ENCODE measurements at places on chromosomes 1 and 21. TPM values are rescaled to one million over a fixed set of nuclear protein-coding genes. Genes with fewer than 3 reads are reported as not detected.

- H3K4me1 ChIP-seq, result peaks cover 43% of the 10 kb centered on the region
- no peak for DNase-seq
- H3K27ac ChIP-seq, result peak overlapping the region; percentile 4
Measured at GRCh38 chr1:224507771-224508523, 73.3 kb upstream of the WDR26 start.

DNA sequence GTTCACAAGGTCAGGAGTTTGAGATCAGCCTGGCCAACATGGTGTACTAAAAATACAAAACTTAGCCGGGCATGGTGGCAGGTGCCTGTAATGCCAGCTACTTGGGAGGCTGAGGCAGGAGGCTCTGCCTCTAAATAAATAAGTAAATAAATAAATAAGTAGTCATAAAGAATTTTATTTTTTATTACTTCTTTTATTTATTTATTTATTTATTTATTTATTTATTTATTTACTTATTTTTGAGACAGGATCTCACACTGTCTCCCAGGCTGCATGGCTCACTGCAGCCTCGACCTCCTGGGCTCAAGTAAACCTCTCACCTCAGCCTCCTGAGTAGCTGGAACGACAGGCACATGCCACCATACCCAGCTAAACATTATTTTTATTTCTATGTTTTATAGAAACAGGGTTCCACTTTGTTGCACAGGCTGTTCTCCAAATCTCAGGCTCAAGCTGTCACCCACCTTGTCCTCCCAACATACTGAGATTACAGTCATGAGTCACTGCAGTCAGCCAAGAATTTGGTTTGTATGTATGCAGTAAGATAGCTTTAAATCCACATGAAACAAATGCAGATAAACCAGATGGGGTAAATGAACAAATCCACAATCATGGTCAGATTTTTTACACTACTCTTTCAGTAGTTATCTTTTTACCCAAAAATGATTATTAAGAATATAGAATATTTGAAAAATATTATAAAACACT is 523.3 kb upstream of the RGS18 start:
- H3K27me3 ChIP-seq, result no peaks in the 10 kb centered on the region
- H3K27ac ChIP-seq, result no peak overlapping the region
- peak; percentile 5 for DNase-seq
- no peak overlapping the region for H3K4me3 ChIP-seq
- H3K4me1 ChIP-seq, result no peaks in the 10 kb centered on the region

- no peak overlapping the region for H3K4me3 ChIP-seq
- H3K36me3 ChIP-seq, result no peaks in the 10 kb centered on the region
- H3K27me3 ChIP-seq, result no peaks in the 10 kb centered on the region
- no peak for DNase-seq
- peaks cover 7% of the 10 kb centered on the region for H3K4me1 ChIP-seq
Measured at GRCh38 chr1:2583331-2583791, 3.2 kb upstream of the PRXL2B start.

GRCh38 chr1:229192031-229192430 is 78.9 kb upstream of the RAB4A start:
- no peak overlapping the region for H3K4me3 ChIP-seq
- no peaks in the 10 kb centered on the region for H3K4me1 ChIP-seq
- H3K36me3 ChIP-seq, result no peaks in the 10 kb centered on the region
- no peak overlapping the region for H3K27ac ChIP-seq
- H3K27me3 ChIP-seq, result no peaks in the 10 kb centered on the region
- DNase-seq, result no peak

GRCh38 chr1:92831368-92831761 is 475 bp upstream of the RPL5 start:
- H3K4me1 ChIP-seq, result peaks cover 20% of the 10 kb centered on the region
- DNase-seq, result no peak
- no peaks in the 10 kb centered on the region for H3K27me3 ChIP-seq
- H3K4me3 ChIP-seq, result peak overlapping the region; percentile 94
- peak overlapping the region; percentile 95 for H3K27ac ChIP-seq

- no peak for DNase-seq
- no peaks in the 10 kb centered on the region for H3K27me3 ChIP-seq
- H3K27ac ChIP-seq, result no peak overlapping the region
Measured at GRCh38 chr1:211683396-211684297, 8.2 kb upstream of the NEK2 start.

DNA sequence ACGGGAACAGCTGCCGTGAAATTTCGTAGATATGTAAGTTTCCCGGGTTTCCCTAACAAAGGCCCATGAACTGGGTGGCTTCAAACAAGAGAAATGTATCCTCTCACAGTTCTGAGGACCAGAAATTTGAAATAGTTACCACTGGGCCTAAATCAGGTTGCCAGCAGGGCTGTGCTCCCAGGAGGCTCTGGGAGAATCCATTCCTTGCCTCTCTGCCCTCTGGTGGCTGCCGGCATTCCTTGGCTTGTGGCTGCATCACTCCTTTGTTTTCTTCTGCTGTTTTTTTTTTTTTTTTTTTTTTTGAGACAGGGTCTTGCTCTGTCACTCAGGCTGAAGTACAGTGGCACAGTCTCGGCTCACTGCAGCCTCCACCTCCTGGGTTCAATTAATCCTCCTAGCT is 23.7 kb downstream of the UMODL1 start:
- no peak overlapping the region for H3K27ac ChIP-seq
- DNase-seq, result no peak
- H3K4me1 ChIP-seq, result peaks cover 11% of the 10 kb centered on the region
- H3K4me3 ChIP-seq, result no peak overlapping the region

DNA sequence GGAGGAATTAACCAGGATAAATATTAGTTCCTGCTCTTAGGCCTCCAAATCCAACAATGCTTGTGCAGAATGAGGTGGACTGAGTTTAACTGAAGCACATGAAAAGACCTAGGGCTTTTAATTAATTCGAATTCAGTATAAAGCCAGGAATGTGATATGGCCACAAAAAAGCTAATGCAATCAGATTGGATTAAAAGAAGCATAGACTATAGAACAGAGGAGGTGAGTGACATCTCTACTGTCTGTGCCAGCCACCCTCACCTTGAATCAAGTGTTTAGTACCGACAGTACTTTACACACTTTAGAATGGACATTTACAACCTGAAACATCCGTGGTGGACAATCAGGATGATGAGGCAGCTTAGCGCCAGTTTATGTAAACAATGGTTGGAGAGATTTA is 62.1 kb downstream of the CNIH3 start:
- H3K27ac ChIP-seq, result no peak overlapping the region
- H3K4me3 ChIP-seq, result no peak overlapping the region
- peaks cover 3% of the 10 kb centered on the region for H3K27me3 ChIP-seq
- H3K36me3 ChIP-seq, result no peaks in the 10 kb centered on the region

DNA sequence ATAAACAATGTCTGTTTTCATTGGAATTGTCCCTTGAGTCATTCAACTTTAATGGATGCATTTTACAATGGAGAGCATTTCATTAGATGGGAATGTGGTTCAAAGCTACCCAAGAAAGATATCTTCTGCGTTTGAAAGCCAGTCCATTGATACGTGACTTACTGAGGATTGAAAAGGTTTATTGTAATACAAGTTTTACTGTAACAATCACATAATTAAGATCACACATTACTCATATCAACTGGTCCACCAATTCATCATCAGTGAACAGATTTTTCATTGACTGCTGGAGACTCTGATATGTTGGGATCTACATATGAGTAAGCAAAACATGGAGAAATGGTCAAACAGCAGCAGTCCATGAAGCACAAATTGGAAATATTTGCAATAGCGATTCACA is 32.8 kb downstream of the KRTAP24-1 start:
- H3K36me3 ChIP-seq, result no peaks in the 10 kb centered on the region
- H3K4me1 ChIP-seq, result no peaks in the 10 kb centered on the region
- DNase-seq, result no peak
- no peak overlapping the region for H3K27ac ChIP-seq
- peaks cover 4% of the 10 kb centered on the region for H3K27me3 ChIP-seq
- no peak overlapping the region for H3K4me3 ChIP-seq

DNA sequence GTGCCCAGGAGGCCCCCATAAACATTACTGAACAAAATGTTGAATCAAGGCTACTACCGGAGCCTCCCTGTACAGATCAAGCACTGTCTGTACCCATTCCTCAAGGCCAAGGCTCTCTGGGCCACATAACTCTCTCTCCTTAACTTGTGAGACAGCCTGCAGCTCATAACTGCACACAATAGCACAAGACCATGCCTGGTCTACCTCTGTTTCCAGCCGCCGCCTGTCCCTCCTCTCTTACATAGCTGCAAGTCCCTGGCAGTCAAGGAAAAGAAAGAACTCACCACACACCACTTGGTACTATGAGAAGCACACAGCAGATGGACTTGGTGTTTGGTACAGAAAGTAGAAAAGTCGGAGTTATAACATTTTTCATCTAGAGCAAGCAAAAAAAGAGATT is 91.1 kb downstream of the SSBP3 start:
- no peaks in the 10 kb centered on the region for H3K36me3 ChIP-seq
- H3K4me3 ChIP-seq, result no peak overlapping the region
- no peak overlapping the region for H3K27ac ChIP-seq
- H3K4me1 ChIP-seq, result no peaks in the 10 kb centered on the region

DNA sequence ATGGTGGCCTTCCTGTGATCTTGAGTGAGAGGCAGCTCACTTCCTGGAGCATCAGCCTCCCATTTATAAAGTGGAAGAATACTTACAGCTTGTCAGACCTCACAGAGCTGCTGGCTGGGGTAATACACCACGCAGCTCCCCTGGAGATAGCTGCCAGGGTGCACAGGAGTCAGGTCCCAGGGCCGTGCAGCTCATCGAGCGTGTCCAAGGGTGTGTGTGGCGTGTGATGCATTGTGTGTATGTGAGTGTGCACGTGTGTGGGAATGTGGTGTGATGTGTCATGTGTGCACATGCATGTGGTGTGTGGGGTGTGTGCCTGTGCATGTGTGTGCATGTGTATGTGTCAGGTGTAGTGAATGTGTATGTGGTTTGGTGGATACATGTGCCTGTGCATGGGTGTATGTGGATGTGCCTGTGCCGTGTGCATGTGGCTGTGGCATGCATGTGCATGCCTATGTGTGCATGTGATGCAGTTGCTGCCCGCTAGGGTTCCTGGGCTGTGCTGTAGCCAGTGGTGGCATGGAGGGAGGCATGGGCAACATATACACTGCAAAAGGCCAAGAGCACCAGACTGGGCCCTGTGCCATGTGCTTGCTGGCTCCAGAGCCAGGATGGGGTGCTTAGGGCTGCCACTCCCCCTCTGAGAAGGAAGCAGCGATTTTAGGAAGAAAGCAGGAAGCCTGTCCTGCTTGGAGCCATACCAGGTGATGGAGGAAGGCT is 24.6 kb downstream of the WNT3A start:
- no peaks in the 10 kb centered on the region for H3K27me3 ChIP-seq
- no peaks in the 10 kb centered on the region for H3K4me1 ChIP-seq
- H3K27ac ChIP-seq, result no peak overlapping the region
- no peak for DNase-seq

- no peak overlapping the region for H3K27ac ChIP-seq
- no peak overlapping the region for H3K4me3 ChIP-seq
- H3K27me3 ChIP-seq, result no peaks in the 10 kb centered on the region
- H3K4me1 ChIP-seq, result no peaks in the 10 kb centered on the region
- DNase-seq, result no peak
Measured at GRCh38 chr1:34404804-34405203, 228.1 kb downstream of the C1orf94 start.

GRCh38 chr1:164907666-164908065 is 348.7 kb downstream of the PBX1 start:
- H3K27me3 ChIP-seq, result no peaks in the 10 kb centered on the region
- no peaks in the 10 kb centered on the region for H3K4me1 ChIP-seq
- DNase-seq, result no peak

DNA sequence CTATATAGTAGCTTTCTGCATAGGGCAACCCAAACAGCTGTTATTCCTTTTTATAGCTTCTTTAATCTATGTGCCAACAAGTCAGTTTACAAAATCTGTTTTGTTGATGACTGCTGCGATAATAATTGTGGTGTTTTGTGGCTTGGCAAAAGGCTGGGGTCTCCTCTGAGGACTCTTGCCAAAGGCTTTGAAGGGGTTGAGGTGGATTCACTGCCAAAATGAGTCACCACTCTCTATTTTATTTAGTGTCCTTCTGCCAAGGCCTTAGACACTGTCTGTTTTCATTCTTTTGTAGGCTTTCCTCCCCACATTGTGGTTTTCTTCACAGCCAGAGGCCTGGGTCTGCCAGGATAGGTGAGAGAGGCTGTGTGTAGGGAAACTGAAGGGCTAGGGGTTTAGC is 161.8 kb downstream of the NFIA start:
- H3K4me3 ChIP-seq, result no peak overlapping the region
- H3K27ac ChIP-seq, result no peak overlapping the region
- peaks cover 49% of the 10 kb centered on the region for H3K4me1 ChIP-seq

DNA sequence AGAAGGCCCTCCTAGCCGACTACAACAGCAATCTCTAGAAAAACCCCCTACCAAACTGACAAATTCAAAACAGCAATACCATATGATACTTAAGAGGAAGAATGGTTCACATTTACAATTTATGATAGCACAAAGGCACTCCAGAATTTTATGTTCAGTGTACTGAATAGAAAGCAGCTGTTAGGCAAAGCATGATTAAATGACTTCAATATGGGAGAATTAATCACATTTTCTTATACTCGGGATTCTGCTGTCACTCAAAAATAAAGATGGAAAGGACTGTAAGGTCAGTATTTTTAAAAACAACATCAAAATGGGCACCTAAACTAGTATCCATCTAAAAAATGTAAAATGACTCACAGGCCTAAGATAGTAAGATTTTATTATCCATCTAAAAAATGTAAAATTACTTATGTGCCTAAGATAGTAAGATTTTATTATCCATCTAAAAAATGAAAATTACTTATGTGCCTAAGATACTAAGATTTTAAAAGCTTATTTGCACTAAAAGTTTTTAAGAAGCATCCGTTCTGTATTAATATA is 198.5 kb downstream of the SMYD3 start:
- H3K27me3 ChIP-seq, result no peaks in the 10 kb centered on the region
- no peak for DNase-seq
- peaks cover 18% of the 10 kb centered on the region for H3K4me1 ChIP-seq

DNA sequence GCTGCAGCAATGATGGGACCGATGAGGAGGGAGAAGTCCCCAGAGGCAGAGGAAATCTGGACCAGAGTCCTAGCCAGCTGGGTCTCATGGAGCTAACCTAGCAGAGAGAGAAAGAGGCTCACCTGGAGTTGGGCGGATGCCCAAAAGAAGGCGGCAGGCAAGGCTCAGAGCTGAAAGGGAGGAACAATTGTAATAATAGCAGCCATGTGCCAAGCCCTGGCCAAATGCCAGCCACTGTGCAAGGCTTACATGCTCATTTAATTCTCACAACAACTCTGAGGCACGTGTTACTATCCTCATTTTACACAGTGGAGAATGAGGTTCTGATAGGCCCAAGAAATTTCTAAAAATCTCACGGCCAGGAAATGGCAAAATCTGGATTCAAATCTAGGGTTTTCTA is 50.0 kb upstream of the ZNF648 start:
- no peak overlapping the region for H3K27ac ChIP-seq
- H3K27me3 ChIP-seq, result peaks cover 6% of the 10 kb centered on the region
- DNase-seq, result peak; percentile 11
- H3K4me1 ChIP-seq, result no peaks in the 10 kb centered on the region
- H3K4me3 ChIP-seq, result no peak overlapping the region

The SLC44A5 gene
- 1.2 TPM for total RNA-seq

The FMO3 gene
- not detected for total RNA-seq

The SUSD4 gene
- total RNA-seq, result not detected

The OLFML3 gene
- 349 TPM for total RNA-seq

The CELA2A gene
- not detected for total RNA-seq

The OPRD1 gene
- total RNA-seq, result 0.79 TPM

The PADI6 gene
- not detected for total RNA-seq

The LRRIQ3 gene
- total RNA-seq, result 0.33 TPM

The OR10K2 gene
- total RNA-seq, result not detected
